ENCODE measurements at places on chromosomes 13 and 19.
A peak's percentile ranks its signal among the peaks of the same experiment; 100 is the strongest.

DNA sequence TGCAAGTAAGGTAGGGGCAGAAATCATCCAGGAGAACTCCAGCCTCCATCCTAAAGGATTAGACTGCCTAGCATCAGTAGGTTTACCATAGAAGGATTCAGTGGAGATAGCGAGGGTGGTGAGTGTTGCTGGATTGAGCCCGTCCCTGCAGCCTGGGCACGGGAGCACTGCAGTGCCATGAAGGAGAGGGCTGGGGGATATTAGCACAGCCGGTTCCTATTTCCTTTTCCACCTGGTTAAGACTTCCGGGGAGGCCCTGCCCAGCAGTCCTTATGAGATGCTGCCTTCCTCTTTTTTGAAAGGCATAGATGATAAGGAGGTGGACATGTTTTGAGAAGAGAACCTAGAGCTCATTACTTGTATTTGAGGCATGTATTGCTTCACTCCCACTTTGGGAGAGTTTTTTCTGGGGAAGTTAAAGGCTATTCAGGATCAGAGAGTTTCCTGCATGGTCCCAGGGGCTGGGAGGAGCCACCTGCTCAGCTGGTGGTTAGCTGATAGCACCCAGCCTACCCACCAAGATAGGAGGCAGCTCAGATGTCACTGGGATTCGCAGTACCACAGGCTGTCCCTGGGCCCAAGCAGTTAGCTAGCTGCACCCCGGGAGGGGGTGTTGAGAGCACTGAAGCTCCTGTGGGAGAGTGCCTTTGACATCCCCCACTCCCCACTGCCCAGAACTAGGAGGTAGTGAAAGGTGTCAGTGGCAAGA, 17.2 kb downstream of the ACTN4 start:
- DNase-seq, result no peak

DNA sequence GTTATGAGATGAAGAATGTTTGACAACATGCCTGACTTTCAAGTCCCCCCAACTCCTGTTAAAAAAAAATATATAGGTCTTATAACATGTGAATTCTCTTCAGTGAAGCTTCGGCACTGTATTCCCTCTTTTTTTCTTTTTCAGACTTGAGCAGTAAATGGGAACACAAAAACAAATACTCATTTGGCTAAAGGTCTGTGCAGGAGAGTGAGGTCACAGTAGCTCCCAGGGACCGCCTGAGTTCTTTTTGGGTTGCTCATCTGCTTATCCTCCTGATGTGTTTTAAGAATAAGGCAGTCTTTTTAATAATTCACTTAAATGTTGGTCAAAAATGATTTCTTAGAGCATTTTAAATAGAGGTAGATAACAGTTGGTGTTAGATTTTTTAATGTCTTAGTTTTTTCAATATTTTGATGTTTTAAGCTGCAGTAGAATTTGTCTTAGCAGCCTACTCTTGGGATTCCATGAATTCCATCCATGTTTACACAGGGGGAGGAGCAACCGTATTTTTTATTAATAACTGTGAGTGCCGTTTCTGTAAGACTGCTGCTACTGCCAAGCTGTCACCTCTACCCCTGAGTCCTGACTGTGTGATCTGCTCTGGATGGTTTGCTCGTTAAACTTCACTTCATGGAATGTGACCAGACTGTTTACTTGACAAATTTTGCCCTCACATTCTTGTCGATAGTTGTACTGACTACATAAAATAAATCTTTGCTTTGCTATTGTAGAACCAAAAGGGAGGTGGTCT, 14.9 kb downstream of the HNRNPM start:
- peak; percentile 72 for DNase-seq

- DNase-seq, result peak; percentile 22
Measured at GRCh38 chr13:51549050-51549449, 35.2 kb upstream of the WDFY2 start.

GRCh38 chr13:65762012-65762411, 1468.1 kb downstream of the PCDH9 start:
- DNase-seq, result no peak

DNA sequence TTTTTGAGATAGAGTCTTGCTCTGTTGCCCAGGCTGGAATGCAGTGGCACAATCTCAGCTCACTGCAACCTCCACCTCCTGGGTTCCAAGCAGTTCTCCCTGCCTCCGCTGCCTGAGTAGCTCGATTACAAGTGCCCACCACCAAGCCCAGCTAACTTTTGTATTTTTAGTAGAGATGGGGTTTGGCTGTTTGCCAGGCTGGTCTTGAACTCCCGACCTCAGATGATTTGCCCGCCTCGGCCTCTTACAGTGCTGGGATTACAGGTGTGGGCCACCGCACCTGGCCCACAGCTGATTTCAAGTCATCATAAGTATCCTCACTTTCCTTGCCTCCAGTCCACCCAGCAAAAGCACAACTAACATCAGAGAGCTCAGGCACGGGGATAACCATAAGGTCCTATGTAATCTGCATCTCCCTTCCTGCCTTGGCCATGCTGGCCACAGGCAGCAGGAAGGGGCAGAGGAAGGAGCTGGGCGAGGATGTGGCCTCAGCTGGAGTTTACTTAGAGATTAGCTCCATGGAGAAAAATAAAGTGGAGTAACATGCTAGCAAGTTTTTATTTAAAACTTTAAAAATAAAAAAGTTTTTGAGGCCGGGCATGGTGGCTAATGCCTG, 22.9 kb upstream of the ADGRE1 start:
- DNase-seq, result no peak

- DNase-seq, result no peak
Measured at GRCh38 chr13:93561576-93562225, 335.1 kb downstream of the GPC6 start.

GRCh38 chr13:71217827-71218226, 649.2 kb downstream of the DACH1 start:
- no peak for DNase-seq

- DNase-seq, result no peak
Measured at GRCh38 chr19:8204961-8205360, 4.2 kb upstream of the CERS4 start.

- DNase-seq, result peak; percentile 48
Measured at GRCh38 chr13:30394751-30395191, 27.5 kb upstream of the UBE2L5 start.

DNA sequence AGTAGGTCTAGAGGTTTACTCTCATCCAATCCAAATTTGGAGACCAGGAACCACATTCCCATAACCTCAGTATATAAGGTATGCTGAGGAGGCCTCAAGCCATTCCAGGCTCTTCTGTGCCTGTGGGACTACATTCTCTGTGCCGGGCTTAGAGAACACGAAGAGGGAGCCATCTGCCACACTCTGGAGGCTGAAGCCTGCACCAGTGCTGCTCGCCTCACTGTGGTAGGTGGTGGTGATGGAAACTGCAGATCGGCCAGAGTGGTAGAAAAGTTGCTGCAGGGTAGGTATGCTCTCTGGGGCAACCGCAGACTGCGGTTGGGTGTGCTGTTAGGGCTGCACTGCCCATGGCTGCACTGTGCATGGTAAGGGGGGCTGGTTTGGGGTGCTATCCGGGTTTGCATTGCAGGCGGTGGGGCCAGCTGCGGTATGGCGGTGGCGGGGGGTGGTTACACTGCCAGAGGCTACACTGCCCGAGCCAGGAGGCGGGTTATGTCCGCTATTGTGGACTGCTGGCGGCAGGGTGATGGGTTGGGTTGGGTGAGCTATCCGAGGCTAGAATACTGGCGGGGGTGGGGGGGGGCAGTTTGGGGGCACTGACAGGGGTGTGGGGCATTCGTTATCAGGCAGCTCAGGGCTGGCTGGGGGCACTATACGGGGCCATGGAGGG, 145.0 kb downstream of the TNFRSF19 start:
- DNase-seq, result no peak

- DNase-seq, result peak; percentile 46
Measured at GRCh38 chr13:100836711-100837110, 162.1 kb upstream of the TMTC4 start.

DNA sequence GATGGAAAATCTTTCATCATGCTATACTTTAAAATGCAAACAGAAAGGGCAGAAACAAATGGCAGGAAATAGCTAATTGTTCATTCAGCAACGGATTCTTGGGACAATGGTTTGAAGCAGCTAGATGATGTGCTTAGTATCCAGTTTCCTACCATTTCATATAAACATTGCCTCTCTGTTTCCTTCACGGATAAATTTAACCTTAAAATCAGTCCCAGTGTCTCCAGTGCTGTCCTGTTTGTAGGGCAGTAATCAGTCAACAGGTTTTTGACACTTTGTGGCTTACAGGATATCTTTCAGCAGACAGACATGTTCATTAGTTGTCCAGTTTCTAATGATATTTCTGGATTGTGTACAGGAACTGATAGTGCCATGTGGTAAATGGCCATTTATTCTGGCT, 24.7 kb upstream of the RB1 start:
- DNase-seq, result no peak

GRCh38 chr19:12884926-12885748, 1.9 kb downstream of the KLF1 start:
- DNase-seq, result peak; percentile 23

DNA sequence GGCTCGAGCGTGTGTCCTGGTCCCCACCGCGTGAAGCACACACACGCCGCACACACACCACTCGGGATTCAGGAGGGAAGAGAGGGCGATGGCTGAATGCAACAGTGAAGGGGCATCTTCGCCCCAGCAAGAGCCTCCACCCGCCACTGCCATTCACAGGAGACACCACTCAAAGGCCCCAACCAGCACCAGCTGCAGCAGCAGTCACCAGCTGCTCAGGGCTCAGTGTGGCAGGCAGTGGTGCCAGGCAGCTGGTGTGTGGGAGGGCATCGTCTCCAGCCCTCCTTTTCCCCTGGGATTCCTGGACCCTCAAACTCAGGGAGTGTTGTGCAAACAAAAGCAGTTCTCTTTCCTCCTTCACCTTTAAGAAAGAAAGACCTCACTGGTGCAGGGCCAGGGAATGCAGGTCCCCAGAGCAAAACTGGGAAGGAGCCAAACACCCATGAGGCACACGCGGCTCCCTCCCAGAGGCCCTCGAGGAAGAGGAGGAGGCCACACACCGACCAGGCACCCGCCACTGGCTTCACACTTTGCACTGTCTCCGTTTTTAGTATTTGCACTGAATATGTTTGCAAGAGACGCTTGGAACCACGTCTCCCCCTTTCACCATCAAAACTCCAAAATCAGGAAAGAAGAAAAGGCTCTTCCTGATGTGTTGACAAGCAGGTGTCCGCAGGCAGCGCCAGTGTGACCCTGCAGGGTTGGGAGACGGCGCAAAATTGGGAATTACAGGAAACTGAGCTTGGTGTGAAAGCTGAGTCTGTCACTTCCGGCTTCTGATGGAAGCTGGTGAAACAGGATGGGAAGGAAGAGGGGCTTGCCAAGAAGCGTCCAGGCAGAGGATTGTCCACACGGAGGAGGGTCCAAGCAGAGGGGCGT, 26.4 kb upstream of the F7 start:
- DNase-seq, result no peak

- no peak for DNase-seq
Measured at GRCh38 chr19:51375504-51376221, 3.2 kb upstream of the NKG7 start.

GRCh38 chr19:48487948-48488347, 18.8 kb downstream of the CYTH2 start:
- DNase-seq, result peak; percentile 71

GRCh38 chr19:18999896-19000620, 33.3 kb downstream of the SUGP2 start:
- no peak for DNase-seq

DNA sequence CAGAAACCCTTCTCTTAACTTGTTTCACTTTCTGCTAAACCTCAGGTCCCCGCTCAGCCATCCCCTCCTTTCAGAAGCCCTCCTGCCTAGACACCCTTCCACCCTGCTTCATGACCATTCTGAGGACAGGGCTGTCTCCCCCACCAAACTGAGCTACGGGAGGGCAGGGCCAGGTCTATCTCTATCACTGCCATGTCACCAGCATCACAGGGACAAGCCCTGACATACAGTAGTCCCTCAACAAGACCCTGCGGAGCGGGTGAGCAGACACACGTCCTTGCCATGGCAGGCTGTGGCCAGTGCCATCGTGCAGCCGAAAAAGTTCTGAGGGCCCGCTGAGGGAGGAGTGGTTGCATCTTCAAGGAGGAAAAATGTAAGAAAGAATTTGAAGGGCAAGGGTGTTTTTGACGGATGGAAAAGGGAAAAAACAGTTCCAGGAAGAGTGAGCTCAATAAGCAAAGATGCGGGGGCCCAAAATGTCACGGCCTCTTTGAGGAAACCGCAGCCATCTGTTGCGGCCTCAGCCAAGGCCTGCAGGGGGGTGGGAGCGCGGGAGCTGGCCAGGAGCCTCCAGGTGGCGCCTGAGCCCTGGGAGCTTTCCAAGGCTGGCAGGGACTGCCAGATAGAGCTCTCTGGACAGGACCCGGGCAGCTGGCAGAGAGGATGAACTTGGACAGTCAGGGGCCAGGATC, 8.1 kb downstream of the PTGIR start:
- DNase-seq, result peak; percentile 58

GRCh38 chr19:39582891-39583625, 19.3 kb upstream of the LGALS13 start:
- no peak for DNase-seq

DNA sequence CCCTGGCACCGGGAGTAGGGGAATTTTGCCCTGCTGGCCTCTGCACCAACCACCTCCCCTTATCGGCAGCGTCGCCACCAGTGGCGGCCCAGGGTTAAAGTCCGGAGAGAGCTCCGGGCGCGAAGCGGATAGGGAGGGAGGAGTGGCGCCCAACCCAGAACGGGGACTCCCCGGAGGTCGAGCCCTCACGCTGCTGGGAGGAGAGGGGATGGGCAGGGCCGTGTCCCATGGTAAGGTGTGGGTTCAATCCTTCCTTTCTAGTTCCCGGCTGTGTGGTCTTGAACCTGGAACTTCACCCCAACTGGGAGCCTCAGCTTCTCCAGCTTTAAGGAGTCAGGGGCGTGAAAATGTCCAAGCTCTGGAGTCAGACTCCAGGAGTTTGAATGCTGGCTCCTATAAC, 23.3 kb upstream of the BCL3 start:
- no peak for DNase-seq

- DNase-seq, result no peak
Measured at GRCh38 chr13:99205621-99206220, 5.1 kb downstream of the UBAC2 start.

DNA sequence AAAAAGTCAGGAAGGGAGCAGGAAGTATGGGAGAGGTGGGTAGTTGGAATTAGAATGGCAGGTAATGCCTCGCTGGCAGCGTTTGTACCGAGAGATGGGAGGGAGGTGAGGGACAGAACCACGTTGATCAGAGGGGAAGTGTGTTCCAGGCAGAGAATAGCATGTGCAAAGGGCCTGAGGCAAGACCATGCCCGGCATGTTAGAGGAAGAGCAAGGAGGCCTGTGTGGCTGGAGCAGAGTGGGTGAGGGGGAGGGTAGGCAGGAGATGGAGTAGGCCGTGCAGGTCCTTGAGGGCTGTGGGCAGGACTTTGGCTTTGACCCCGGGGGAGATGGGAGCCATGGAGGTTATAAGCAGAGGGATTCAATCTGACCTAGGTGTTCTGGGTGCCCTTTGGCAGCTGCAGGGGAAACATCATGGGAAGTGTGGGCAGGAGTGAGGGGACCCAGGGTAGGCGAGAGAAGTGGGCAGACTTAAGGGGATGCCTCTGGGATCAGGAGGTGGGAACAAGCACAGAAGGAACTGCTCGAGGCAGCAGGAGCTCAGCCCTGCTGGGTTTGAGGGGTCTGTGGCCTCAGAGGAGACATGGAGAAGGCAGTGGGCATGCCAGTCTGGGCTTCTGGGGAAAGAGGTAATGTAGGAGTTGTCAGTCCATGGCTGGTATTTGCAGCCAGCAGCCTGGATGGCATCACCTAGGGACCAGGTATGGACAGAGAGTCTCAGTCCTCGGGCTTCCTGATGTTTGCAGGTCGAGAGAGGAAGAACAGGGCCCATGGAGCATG, 48.8 kb downstream of the CD320 start:
- DNase-seq, result no peak

Data from astrocyte of the spinal cord (primary cell).